ENCODE measurements at places on chromosomes 6 and 20.

DNA sequence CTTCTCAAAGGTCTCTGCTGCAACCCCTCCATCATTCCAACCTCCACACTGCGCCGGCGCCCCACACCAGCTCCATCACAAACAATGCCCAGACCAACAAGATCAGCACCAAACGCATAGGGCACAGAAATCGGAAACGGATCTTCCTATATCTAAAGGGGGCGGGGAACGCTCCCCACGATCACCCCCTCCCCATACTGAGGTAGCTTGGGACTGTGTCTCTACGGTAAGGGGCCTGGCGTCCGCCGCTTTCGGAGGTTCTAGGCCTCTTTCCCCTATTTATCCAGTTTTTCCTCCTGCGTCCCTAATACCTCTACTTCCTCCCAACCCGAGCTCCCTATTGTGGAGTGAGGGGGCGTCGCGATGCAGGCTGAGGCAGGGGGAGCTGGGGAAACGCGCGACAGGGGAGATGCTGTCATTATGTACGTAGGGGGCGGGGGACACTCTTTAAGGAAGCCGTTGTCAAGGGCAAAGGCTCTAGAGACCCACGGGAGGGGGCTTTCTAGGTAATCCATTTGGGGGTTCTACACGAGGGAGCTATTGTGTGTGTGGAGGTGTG lies 909 bp downstream of the DNAAF9 start:
- no peak for DNase-seq

- no peak for DNase-seq
Observed at GRCh38 chr6:21462519-21462852, 131.1 kb upstream of the SOX4 start.

DNA sequence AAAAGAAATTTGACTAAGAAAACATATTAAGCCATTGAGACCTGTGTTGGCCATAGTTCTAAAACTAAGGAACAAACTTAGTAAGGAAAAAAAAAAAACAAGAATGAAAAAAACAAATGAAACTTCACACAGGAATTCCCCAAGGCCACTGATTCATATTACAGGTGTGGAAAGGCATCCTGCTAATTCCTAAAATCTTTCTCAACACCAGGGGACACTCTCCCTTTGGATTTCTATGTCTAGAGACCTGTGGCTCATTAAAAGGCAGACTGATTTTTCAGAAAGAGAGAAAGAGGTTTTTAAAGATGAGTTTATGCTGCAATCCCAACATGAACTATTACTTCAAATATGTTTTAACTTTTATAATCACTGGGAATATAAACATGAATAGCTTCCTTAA lies at the start of gene OR12D1:
OR12D1 (plus strand) TSS at position 341 of the 400 bp plus-strand sequence.
- DNase-seq, result no peak

DNA sequence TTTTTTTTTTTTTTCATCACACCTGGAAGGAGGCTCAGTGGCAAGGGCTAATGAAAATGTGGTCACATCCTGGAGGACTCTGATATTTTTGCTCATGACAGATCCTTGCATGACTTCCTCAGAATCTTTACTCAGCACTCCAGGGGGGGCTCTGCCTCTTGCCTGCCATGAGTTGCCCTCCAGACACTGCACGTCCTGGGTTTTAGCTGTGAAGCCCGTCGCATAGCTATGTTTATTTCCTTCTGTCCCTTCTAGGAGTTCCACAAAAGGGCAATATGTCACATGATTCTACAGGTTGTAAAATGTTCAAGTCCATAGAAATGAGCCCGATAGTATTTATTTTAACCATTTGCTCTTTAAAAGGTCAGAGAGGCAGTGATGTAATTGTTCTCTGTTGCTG lies 18.2 kb downstream of the MAS1 start:
- no peak for DNase-seq

- no peak for DNase-seq
Observed at GRCh38 chr6:111737065-111737521, 131.4 kb upstream of the TRAF3IP2 start.

GRCh38 chr20:54231036-54231435 lies 23.1 kb downstream of the PFDN4 start:
- no peak for DNase-seq

DNA sequence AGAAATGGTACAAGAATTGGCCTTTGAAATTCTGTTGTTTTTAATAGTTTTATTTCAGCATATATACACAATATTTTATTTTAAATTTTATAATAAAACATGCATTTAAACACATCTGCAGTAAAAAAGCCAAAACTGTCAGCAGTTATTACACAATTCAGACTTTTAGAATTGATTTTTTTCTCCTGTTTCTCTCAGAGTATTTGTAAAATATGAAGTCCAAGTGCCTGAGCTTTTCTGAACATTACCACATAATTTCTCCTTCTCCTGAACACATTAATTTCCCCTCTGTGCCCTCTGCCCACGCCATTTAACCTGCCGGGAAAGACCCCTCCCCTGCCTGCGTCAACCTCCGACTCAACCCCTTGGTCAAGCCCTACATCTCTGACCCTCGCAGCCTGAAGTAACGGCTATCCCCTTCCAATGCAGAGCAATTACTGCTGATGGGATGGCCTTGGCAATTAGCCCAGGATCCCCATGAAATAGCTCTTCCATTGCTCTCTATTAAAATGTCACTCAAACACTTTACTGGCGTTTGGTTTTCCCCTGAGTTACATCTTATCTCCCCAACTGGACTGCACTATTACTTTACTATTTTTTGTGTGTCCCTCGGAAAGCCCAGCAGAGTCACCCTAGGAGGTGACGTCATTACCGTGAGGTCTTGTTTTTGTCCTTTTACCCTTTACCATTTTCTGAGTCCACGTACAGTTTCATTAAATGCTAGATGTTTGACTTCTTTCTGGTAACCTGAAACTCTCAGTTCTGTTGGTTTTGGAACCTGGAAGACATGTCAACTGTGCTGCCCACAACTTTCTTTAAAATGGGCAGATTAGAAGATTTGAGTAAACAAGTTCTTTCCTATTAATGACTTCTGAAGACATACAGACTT lies 146.7 kb upstream of the TAB2 start:
- DNase-seq, result no peak

GRCh38 chr6:27839626-27840475 lies 72.3 kb downstream of the OR2B2 start:
- DNase-seq, result no peak

DNA sequence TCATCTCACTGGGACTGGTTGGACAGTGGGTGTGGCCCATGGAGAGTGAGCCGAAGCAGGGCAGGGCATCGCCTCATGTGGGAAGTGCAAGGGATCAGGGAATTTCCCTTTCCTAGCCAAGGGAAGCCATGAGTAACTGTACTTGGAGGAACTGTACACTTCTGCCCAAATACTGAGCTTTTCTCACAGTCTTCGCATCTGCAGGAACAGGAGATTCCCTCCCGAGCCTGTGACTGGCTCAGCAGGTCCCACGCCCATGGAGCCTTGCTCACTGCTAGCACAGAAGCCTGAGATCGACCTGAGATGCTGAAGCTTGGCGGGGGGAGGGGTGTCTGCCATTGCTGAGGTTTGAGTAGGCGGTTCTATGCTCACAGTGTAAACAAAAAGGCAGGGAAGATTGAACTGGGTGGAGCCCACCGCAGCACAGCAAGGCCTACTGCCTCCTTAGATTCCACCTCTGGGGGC lies 10.4 kb upstream of the CALHM5 start:
- no peak for DNase-seq

DNA sequence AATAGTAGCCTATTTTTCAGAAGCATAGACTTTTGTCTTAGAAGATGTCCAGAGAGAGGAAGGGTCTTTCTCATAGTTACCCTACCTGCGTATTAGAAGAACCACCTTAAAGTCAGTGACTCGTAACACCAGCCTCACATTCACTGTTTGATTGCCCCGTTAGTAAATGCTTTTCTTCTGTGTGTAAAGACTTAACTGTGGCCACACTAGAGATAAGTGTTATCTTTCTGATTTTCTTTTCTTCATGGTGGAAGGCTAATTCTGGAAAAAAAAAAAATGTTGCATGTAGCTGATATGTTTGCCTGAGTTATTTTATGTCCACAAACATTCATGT lies 83.9 kb downstream of the SAMD3 start:
- no peak for DNase-seq

DNA sequence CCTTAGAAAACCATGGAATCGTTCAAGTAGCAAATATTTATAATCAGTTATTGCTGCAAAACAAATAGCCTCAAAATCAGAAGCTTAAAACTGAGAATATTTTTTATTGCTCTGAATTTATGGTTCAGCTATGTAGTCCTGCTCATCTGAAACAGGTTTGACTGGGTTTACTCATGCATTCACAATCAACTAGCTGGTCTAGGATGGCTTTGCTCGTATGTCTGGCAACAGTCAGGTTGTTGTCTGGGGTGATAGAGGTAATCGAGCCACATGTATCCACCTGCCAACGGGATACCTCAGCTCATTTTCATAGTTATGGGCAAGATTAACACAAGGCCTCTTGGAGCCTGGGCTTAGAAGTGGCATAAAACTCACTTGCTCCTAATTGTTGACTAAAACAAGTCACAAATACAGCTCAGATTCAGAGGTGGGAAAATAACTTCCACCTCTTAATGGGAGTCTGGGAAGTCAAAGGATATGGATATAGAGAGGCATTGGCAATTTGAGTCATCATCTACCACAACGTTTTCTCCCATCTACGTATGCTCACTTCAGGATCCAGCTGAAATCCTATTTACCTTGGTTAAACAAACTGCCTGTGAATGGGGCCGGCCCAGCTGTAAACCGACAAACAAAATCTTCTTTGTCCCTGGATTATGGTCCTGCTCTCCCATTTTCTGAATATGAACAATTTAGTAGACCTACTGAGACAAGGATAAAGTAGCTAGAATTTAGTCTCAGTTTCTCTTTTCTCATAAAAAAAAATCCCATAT lies 54.5 kb upstream of the TENT5A start:
- no peak for DNase-seq

DNA sequence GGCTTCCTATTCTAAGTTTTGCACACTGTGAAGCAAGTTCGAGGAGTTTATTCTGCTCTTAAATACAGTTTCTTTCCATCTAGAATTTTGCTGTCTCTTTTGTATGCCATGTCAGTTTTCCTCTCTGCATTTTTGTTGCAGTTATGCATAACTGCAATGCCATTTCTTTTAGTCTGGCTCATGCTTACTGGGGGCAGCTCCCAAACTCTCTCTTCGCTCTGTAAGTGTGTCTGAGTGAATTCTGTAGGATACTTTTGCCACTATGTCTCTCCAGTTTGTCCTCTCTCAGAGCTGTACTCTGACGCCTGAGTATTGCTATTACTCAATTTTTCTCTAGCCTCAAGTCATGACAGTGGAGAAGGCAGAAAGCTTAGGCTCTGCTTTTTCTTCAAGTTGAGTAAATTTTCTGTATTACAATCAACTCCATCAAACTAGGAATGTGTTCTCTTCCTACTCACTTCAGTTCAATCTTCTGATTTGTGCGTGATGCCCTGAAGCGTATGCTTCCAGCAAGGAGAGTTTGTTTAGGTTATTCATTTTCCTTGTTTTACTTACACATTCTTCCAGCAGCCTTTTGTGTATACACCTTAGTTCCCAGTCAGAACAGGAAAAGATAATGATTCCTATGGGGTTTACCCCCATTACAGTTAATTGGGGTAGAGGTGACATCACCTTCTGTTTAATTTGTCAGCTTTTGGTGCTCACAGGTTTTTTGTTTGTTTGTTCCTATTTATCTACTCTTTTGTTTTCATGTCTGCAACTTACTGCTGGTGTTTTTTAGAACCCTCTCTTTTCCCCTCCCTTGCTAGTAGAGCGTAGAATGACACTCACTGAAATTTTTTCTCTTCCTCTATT lies 430.9 kb downstream of the BCKDHB start:
- DNase-seq, result no peak

GRCh38 chr20:32909896-32910571 lies 51.3 kb downstream of the EFCAB8 start:
- no peak for DNase-seq

DNA sequence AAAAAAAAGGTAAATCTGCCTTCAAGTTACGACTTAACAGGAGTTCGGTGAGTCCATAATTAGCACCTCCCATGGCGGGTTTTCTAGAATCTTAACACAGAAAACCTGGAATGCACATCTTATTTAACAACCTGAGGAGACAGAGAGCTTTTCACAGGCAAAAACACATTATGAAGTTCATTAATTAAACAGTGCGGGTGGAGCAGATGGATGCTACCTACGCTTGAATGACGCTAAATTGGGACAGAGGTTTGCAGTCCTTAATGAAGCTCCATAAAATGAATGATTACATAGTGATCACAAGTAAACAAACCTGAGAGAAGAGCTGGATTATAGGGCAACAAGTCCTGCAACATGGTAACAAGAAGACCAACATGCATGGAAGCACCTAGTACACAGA lies 81.0 kb downstream of the INSM1 start:
- DNase-seq, result no peak

DNA sequence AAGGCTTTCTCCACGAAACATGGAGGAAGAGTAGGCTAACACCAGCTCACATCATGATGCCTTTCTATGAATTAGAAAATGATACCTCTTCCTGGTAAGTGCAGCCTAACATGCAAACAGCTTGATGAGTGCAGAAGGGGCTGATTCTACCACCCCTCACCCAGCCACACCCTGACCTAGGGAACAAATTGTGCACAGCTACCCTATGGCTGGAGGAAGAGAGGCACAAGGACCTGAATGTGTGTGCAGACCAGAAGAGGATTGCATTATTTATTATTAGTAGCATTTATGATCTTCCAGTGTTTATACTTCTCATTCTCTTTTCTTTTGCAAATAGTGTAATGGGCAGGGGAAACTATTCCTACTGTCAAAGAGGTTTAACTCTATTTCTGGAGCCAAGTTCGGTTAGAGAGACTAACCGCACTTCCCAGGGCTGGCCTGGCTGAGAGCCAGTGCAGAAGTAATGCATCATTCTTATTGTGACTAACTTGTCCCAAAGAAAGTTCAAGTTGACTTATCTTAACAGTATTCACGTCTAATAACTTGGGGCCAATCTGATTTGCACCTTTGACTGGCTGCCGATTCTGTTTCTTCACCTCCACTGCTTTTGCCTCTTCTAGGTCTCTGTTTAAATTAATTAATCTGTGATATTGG lies 237.5 kb downstream of the CD83 start:
- peak; percentile 6 for DNase-seq

DNA sequence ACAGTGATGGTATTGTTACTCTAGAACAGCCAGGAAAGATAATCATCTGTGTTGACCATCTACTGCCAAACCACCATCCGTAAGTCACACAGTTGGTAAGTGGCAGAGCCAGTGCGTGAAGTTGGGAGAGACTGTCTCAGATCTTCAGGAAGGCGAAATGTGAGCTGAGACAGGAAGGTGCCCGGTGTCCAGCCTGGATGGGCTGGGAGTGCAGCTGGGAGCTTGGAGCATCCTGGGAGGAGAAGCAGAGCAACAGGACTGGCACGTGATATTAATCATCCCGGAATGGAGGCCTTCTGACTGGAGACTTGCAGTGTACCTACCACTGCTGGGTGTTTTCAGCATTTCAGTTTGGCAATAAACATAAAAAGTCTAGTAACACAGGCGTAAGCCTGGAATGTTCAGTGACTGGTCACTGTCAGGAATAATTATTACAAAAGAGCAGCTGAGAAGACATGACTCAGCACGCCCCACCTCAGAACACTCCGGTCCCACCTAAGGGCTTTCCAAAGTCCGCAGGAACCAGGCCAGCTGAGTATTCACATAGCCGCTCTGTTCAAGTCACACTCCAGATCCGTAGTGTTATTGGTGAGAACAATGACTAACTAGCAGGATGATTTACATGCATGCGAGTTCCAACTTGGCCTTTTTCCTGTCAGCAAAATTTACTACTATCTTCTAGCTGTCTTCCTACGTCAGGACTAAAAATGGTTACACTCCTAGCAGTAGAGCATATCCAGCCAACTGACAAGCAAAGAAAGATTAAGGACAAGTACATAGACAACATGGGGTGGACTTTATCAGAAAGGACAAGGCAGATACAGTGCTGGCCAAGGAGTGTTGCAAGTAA lies 45.1 kb upstream of the PNRC1 start:
- no peak for DNase-seq

GRCh38 chr6:34036357-34037069 lies 109.4 kb downstream of the GRM4 start:
- no peak for DNase-seq

Data from activated CD4-positive, alpha-beta T cell treated with anti-CD3 and anti-CD28 coated beads, Interleukin-2, amount 50 U/mL, for 4 hours (primary cell).